ENCODE measurements at places on chromosomes 12 and 14. TPM values are rescaled to one million over a fixed set of nuclear protein-coding genes. Genes with fewer than 3 reads are reported as not detected.

The GALNT9 gene
- total RNA-seq: not detected

- no peak overlapping the region for H3K27ac ChIP-seq
- peaks cover 34% of the 10 kb centered on the region for H3K4me1 ChIP-seq
- H3K27me3 ChIP-seq: no peaks in the 10 kb centered on the region
Observed at GRCh38 chr14:77709412-77709811, 1.5 kb downstream of the SLIRP start.

DNA sequence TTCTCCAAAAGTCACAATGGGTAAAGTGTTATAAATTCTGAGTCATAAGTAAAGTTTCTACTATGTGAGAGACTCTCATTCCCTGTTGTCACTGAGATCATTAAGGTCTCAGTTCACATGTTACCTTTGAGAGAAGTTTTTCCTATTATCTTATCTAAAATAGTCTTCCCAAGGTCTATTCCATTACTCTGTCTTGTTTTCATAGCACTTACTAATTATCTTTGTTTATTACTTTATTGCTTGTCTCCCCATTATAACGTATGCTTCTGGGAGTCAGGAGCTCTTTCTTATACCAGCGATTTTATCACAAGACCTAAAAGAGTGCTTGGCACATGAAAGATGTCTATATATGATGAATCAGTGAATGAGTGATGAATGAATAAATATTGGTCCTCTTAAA is 1001.9 kb downstream of the DIO2 start:
- DNase-seq: no peak
- H3K27ac ChIP-seq: no peak overlapping the region
- no peaks in the 10 kb centered on the region for H3K36me3 ChIP-seq
- no peak overlapping the region for H3K4me3 ChIP-seq

- no peaks in the 10 kb centered on the region for H3K4me1 ChIP-seq
- H3K4me3 ChIP-seq: no peak overlapping the region
- H3K36me3 ChIP-seq: no peaks in the 10 kb centered on the region
Observed at GRCh38 chr14:26938054-26938453, 340.2 kb upstream of the NOVA1 start.

DNA sequence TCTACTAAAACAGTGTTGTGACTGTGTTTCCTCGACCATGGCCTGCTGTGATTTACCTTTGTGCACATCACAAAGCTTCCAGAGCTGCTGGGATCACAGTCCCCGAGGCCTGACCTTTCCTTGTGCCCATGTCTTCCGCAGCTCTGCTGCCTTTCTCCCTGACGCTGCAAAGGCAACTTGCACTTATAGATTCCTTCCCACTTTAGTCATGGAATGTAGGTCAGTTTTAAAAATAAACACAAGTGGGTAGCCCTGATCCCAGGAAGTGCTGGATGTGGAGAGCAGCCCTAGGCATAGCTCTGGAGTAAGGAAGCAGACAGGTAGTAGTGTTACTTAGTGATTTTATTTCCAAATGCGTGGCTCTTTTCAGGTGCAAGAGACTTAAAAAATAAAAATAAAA is 825.7 kb downstream of the AACS start:
- DNase-seq: no peak
- peaks cover 16% of the 10 kb centered on the region for H3K4me1 ChIP-seq
- H3K36me3 ChIP-seq: no peaks in the 10 kb centered on the region
- no peak overlapping the region for H3K4me3 ChIP-seq
- H3K27ac ChIP-seq: no peak overlapping the region

DNA sequence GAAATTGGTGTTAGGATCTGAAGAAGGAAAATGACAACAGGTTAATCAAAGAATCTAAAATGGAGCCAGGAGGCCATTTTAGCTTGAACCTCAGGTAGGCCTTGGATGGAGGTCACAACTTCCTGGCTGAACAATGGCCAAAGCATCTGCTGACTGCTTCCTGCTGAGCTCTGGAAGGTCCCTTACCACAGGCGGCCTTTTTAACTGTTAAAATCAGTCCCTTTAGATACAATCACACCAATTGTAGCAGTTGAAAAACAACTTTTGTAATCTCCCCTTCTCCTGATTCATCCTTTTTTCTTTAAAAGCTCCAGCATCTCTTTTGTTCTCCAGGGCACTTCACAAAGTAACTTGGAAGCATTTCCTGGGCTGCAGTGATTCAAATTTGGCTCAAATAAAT is 388.8 kb downstream of the PDZRN4 start:
- H3K27me3 ChIP-seq: no peaks in the 10 kb centered on the region
- H3K4me3 ChIP-seq: no peak overlapping the region
- no peak for DNase-seq
- H3K36me3 ChIP-seq: no peaks in the 10 kb centered on the region

The CARMIL3 gene
- total RNA-seq: 0.04 TPM

The REP15 gene
- total RNA-seq: 0.92 TPM

The CMA1 gene
- total RNA-seq: not detected

DNA sequence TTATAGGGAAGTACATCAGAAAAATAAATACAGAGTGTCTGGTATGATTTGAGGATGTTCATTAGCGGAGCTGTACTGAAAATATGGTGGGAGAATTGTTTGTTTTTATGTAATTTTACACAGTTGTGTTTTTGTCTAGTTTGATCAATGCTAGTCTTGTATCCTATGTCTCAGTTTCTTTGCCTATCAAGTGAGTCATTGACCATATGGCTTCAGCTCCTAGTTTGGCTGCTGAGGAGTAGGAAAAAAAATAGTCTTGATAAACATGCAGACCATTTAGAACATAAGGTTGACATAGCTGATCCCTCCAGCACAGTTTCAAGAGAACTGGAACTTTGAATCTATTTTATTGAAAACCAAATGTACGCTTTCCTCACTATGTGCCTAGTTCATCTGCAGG is 1292.1 kb upstream of the FLRT2 start:
- H3K4me1 ChIP-seq: no peaks in the 10 kb centered on the region
- H3K27ac ChIP-seq: no peak overlapping the region
- no peak for DNase-seq
- H3K4me3 ChIP-seq: no peak overlapping the region
- H3K27me3 ChIP-seq: no peaks in the 10 kb centered on the region

The SERPINA4 gene
- total RNA-seq: 0.13 TPM

The SLC25A21 gene
- total RNA-seq: not detected

GRCh38 chr12:84131076-84131475 is 781.5 kb downstream of the SLC6A15 start:
- no peaks in the 10 kb centered on the region for H3K36me3 ChIP-seq
- no peak for DNase-seq
- no peaks in the 10 kb centered on the region for H3K4me1 ChIP-seq
- H3K27me3 ChIP-seq: no peaks in the 10 kb centered on the region
- H3K4me3 ChIP-seq: no peak overlapping the region
- H3K27ac ChIP-seq: no peak overlapping the region

The ISCA2 gene
- 11.5 TPM for total RNA-seq

The SLC35F4 gene
- total RNA-seq: not detected

DNA sequence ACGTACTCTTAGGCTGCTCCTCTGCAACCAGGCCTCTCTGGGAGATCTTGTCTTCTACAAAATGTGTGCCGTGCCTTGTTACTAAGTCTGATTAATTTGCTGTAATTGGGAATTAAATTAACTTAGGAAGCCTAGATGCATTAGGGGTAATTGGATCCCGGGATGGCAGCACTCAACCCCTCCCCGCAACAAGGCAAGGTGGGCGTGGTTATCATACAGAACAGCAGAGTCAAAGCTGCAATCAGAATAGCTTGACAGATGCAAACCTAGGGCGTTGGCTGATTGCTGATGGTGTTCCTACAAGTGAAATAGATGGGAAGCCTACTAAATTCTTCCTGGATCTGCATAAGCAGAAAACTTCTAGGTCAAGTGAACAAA is 34.5 kb upstream of the NFYB start:
- H3K27ac ChIP-seq: no peak overlapping the region
- no peak overlapping the region for H3K4me3 ChIP-seq
- DNase-seq: no peak
- no peaks in the 10 kb centered on the region for H3K36me3 ChIP-seq
- H3K4me1 ChIP-seq: peaks cover 8% of the 10 kb centered on the region

The CLEC4C gene
- not detected for total RNA-seq

- H3K27me3 ChIP-seq: no peaks in the 10 kb centered on the region
- no peaks in the 10 kb centered on the region for H3K36me3 ChIP-seq
- no peak overlapping the region for H3K4me3 ChIP-seq
- no peak for DNase-seq
- H3K4me1 ChIP-seq: no peaks in the 10 kb centered on the region
Observed at GRCh38 chr12:12924169-12924568, 27.8 kb downstream of the GPRC5D start.

GRCh38 chr12:21989819-21990412 is 48.7 kb upstream of the ABCC9 start:
- H3K4me3 ChIP-seq: no peak overlapping the region
- no peaks in the 10 kb centered on the region for H3K27me3 ChIP-seq
- H3K4me1 ChIP-seq: no peaks in the 10 kb centered on the region
- H3K27ac ChIP-seq: no peak overlapping the region

DNA sequence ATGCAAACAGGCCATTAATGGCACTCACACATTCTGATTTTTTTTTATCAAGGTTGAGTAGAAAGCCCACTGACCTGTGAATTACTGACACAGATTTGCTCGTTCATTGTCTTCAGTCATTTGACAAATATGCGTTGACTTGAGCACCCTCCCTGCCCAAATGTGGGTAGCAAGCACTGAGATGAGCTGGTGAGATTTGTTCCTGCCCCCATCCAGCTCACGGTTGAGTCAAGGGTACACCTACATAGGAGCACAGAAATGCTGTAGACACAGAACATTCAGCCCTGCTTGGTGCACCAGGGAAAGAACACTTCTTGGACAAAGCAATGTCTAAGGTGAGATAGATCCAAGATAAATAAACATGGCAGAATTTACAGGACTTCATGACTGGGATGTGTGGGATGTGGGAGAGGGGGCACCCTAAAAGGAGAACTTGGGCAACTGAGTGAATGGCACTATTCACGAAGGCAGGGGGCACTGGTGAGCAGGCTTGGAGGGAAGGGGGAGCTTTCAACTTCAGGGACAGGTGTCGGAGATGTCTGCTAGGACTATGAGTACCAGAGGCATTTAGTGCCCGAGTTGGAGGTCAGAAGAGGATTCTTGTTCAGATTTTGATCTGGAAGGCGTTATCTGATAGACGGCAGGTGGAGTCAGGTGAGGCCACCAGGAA is 213.4 kb downstream of the VRK1 start:
- DNase-seq: no peak
- no peak overlapping the region for H3K27ac ChIP-seq
- no peaks in the 10 kb centered on the region for H3K36me3 ChIP-seq
- H3K4me3 ChIP-seq: no peak overlapping the region

The SAMD4A gene
- 38.7 TPM for total RNA-seq

- H3K27ac ChIP-seq: no peak overlapping the region
Observed at GRCh38 chr12:112546996-112547395, 128.2 kb downstream of the PTPN11 start.

- no peak overlapping the region for H3K4me3 ChIP-seq
- no peaks in the 10 kb centered on the region for H3K36me3 ChIP-seq
- no peaks in the 10 kb centered on the region for H3K27me3 ChIP-seq
- H3K4me1 ChIP-seq: peaks cover 16% of the 10 kb centered on the region
- DNase-seq: no peak
Observed at GRCh38 chr14:85466678-85467077, 63.3 kb upstream of the FLRT2 start.

The PRR4 gene
- total RNA-seq: not detected

The KLHL33 gene
- total RNA-seq: 2.4 TPM

DNA sequence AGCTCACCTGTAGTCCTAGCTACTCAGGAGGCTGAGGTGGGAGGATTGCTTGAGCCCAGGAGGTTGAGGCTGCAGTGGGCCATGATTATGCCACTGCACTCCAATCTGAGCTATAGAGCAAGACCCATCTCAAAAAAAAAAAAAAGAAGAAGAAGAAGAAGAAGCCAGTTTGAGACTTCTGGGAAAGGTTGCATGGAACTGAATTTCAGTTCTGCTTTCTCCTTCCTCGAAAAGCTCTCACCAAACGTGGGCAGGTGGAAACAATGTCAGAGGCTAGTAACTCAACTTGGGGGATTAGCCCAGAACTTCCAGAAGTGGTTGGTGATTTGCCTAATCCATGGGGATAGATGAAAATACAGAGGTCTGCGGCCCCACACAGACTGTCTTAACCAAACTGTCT is 18.7 kb downstream of the FLVCR2 start:
- H3K27ac ChIP-seq: no peak overlapping the region
- H3K36me3 ChIP-seq: no peaks in the 10 kb centered on the region
- DNase-seq: no peak
- peaks cover 12% of the 10 kb centered on the region for H3K4me1 ChIP-seq

The NCKAP5L gene
- 15.5 TPM for total RNA-seq

DNA sequence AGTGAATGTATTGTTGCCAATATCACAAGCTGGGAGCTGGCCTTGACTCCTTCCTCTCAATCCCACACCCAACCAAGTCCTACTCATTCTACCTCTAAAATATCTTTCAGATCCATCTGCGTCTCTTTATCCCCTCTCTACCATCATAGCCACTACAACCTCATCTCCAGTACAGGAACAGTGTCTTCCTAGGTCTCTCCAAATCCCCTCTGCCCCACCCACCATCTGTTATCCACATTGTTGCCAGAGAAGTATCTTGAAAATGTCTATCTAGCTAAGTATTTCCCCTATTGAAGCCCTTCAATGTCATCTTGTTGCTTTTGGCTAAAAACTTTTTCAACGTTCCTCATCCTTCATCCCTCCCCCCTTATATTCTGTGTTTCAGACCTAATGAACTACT is 244.7 kb downstream of the C12orf75 start:
- H3K27ac ChIP-seq: no peak overlapping the region
- H3K36me3 ChIP-seq: no peaks in the 10 kb centered on the region
- DNase-seq: no peak
- H3K4me3 ChIP-seq: no peak overlapping the region
- no peaks in the 10 kb centered on the region for H3K4me1 ChIP-seq

The KCNC2 gene
- not detected for total RNA-seq

DNA sequence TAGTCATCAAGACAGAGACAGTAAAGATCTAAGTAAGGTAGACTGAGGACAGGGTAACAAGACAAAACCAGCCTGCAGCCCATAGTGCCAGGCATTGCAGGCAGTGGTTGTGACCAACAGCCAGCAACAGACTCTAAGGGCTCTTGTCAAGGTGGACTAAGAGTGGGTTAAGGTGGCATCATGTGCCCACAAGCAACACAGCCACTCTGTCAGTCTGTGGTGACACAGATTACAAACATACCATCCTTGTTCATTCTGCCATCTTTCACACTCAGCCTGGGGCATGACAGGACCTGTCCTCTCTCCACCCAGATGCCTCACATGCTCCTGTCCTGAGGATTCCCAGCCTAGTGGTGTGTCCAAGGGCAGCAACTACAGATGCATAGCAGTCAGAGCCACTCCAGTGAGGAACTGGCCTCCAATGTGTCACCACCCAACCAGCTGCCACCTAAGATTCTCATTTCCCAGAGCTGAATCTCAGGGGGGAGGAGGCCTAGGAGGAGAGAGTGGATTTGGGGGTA is 28.3 kb downstream of the VDR start:
- H3K27ac ChIP-seq: no peak overlapping the region
- no peaks in the 10 kb centered on the region for H3K36me3 ChIP-seq

The PNP gene
- 2.0 TPM for total RNA-seq

The PTPN6 gene
- 7.6 TPM for total RNA-seq

The RESF1 gene
- total RNA-seq: 31.7 TPM

The LRRC9 gene
- total RNA-seq: 0.22 TPM

The DNAH10 gene
- total RNA-seq: not detected

DNA sequence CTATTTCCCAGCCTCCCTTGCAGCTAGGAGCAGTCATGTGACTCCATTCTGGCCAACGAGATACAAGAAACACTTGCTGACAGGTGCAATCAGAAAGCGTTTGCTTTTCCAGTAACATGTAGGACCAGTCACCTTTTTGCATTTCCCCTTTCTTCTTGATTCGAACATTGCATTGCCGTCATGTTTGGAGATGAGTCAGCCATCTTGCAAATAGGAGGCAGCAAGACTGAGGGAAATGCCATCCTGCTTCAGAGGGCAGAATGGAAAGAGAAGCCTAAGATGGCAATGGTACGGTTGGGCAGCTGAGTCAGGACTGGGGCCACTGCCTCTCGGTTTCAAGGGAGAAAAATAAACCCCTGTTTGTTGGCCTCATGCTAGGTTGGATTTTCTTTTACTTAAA is 34.5 kb upstream of the GPR132 start:
- no peaks in the 10 kb centered on the region for H3K36me3 ChIP-seq
- H3K27me3 ChIP-seq: peaks cover 8% of the 10 kb centered on the region
- H3K27ac ChIP-seq: no peak overlapping the region

Measured in gastrocnemius medialis (tissue), 4 donors.